ENCODE measurements at places on chromosomes 2 and 18.

DNA sequence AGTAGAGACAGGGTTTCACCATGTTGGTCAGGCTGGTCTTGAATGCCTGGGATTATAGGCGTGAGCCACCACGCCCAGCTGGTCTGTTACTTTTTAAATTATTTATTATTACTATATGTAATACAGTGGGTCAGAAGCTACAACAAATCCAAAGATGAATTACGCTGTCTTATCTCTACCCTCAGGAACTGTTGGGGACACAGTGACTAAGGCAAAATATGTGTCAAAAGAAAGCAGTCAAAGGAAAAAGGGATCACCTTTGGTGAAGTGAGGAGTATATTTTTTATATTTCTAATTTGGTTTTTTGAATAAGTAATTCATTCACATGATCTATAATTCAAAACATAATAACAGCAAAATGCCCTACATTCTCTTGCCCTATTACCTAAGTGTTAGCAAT is 4.7 kb downstream of the CREB1 start:
- DNase-seq: no peak

GRCh38 chr2:128153786-128154185 is 62.8 kb downstream of the UGGT1 start:
- DNase-seq: no peak

- no peak for DNase-seq
Observed at GRCh38 chr2:7346336-7346735, 429.1 kb downstream of the RNF144A start.

DNA sequence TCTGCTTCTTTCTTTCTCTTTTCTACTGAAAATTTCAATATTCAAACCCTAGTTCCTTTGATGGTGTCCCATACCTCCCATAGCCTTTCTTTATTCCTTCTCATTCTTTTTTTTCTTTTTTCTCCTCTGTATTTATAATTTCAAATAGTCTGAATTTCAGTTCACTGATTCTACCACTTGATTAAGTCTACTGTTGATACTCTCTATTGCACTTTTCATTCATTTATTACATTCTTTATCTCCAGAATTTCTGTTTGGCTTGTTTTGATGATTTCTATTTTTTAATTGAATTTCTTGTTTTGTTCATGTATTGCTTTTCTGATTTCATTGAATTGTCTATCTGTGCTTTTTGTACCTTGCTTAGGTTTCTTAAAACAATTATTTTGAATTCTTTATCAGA is 111.9 kb upstream of the VRK2 start:
- DNase-seq: no peak

- no peak for DNase-seq
Observed at GRCh38 chr2:58604096-58604495, 363.0 kb upstream of the FANCL start.

GRCh38 chr18:8750954-8751415 is 45.6 kb downstream of the MTCL1 start:
- no peak for DNase-seq

- no peak for DNase-seq
Observed at GRCh38 chr2:196384729-196385128, 213.4 kb upstream of the STK17B start.

- DNase-seq: no peak
Observed at GRCh38 chr18:48813833-48814489, 136.8 kb downstream of the SMAD7 start.

- no peak for DNase-seq
Observed at GRCh38 chr2:25018681-25019080, 23.2 kb upstream of the EFR3B start.

DNA sequence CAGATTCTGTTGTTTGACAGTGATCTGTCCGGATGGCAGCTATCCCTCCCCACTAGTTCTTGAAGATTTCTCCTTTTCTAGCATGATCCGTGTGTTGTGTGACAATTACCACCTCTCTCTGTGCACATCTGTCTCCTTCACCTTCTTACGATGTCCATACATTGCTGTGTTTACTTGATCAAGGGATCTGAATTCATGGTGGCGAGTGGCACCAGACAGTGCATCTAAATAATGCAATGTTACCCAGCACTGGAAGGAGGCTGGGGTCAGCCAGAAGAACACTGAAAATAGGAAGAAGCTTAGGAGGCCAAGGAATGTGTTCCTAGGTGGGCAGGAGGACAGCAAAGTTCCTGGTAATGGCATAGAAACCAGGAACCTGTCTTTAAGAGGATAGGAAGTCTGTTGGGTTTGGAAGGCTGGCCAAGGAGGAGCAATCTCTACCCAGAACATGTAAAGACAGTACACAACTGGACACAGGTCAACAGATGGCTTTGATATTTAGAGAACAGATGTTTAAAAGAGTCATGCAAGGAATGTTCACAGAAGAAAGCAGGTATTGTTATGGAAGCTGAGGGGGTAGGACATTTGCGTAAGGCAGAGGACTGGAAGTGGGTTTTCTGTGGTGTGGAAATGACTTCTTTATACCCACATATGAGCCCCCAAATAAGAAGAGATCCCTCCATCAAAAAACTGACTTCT is 126.4 kb downstream of the HRH4 start:
- no peak for DNase-seq

- no peak for DNase-seq
Observed at GRCh38 chr2:24513281-24514071, 22.4 kb downstream of the NCOA1 start.

GRCh38 chr18:36661999-36662398 is 166.8 kb downstream of the TPGS2 start:
- peak; percentile 15 for DNase-seq

GRCh38 chr2:46207591-46207990 is 89.6 kb upstream of the EPAS1 start:
- no peak for DNase-seq

DNA sequence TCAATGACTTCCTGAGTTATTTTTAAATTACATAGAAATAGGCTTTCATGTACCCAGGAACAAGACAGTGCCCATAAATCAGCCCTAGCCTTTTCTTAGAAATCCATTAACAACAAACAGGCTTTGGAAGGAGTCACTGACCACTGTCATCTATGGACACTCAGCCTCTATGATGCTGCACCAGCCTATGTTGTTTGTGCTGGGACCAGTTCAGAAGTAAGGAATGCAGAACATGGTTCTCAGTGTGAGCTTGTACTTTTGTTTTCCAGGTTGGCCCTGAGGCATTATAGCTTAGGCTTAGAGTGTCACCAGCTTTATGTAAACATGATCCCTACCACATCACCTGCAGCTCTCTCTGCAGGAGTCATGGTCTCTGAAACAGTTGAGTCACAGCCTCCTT is 335.7 kb upstream of the CDH7 start:
- DNase-seq: no peak

DNA sequence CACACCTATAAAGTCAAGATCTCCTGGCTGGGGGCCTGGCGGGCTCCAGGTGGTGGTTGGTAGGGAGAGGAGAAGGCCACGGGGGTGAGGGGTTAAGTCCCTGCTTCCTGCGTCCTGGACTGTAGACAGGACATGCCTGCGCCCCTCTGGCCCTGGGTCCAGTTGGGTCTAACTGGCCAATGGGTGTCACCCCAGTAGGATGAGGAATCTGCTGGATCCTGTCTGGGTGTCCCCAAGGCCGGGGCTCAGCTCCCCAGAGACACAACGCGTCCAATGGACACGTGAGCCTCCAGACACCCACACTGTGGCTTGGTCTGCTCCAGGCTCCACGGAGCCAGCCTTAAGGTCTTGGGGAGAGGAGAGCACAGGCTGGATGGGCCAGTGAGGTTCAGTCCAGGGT is 19.6 kb downstream of the AQP12A start:
- DNase-seq: no peak

DNA sequence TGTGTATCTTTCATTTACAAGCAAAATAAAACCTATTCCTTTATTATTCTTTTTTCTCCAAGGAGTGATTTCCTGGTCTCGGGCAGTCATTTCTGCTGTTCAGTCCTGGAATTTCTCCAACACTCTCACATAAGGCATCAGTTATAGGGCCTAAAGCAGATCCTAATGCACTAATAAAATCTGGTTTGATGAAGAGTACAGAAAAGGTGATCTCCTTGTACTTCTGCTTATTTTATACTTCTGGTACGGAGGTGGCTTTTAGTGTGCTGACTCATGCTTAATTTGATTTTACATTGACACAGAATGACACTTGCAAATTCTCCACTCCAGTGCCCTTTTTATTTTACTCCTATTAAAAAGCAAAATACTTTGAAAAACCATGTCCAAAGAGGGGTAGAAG is 157.4 kb downstream of the DOK6 start:
- no peak for DNase-seq

DNA sequence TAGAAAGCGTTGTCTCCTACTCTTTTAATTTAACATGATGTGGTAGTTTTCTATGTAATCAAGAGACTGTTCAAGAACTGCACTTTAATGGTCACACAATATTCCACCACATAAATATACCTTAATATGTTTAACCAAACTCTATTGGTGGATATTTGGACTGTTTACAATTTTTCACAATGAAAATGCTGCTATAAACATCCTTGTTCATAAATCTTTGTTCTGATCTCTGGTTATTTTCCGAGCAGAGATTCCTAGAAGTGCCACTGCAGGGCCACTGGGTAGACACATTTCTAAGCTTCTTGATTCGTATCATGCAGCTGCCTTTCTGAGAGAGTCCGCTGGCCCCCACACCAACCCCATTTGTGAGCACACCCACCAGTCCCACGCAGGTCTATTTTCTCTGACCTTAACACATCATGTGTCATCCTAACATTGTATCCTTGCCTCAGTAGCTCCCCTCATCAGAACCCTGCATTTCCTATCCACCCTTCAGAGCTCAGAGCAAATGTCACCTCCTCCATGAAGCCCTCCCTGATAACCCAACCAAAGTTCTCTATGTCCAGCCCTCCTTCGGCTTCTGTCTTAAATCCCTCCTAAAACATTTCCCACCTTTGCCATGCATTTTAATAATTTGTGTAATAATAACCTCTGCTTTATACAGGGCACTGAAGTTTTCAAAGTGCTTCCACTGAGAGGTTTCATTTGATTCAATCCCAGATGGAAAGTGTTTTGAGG is 26.6 kb downstream of the KCNK3 start:
- no peak for DNase-seq

DNA sequence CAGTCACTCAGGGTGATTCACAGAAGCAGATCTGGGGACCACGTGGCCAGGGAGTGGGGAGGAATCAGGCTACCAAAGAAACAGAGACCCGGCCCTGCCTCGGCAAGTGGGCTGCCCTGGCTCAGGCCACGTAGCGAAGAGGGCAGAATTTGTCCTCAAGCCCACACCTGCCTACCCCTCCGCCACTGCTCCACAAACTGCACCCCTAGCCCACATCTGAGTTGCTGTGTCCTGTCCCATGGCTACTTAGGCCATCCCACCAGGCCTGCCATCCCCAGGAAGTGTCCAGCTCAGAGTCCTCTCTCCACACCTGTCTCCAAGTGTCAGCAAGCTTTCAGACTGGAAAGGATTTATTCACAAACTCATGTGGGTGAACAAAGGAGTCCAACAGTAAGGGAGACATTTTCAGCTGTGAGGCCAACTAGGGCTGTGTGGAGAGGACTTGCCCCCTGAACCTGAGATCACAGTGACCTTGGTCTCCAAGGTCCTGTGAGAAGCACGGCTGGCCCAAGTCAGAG is 31.7 kb upstream of the ASPRV1 start:
- DNase-seq: no peak

- no peak for DNase-seq
Observed at GRCh38 chr2:203498161-203498560, 36.9 kb downstream of the RAPH1 start.

DNA sequence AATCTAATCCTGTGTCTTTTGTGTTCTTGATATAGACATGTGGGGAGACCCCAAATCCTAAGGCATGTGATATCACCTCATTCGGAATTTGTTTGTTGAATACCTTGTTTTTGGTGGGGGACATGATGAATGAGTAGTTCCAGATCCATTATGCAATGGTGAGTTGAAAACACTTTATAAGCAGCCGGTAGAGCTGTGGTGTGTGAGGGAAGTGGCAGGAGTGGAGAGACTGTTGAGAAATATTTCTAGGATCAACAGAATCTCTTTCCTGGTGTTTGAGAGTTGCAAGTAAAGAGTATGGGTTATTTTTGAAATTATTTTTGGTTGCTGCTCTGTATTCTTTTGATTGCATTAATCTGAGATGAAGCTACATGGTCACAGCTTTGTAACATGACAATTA is 34.4 kb downstream of the LHCGR start:
- no peak for DNase-seq

- no peak for DNase-seq
Observed at GRCh38 chr2:12487253-12488004, 229.3 kb upstream of the TRIB2 start.

DNA sequence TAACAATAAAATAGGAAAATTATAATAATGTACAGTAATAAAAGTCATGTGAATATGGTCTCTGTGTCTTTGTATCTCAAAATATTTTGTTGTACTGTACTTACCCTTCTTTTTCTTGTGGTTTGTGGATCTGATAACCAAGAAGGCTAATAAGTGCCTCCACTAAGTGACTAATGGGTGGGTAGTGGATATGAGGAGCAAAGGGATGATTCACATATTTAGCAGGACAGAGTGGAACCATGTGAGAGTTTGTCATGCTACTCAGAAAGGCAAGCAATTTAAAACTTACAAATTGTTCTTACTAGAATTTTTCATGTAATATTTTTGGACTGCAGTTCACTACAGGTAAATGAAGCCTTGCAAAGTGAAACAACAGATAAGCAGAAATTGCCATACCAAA is 1241.2 kb upstream of the CDH2 start:
- DNase-seq: no peak

DNA sequence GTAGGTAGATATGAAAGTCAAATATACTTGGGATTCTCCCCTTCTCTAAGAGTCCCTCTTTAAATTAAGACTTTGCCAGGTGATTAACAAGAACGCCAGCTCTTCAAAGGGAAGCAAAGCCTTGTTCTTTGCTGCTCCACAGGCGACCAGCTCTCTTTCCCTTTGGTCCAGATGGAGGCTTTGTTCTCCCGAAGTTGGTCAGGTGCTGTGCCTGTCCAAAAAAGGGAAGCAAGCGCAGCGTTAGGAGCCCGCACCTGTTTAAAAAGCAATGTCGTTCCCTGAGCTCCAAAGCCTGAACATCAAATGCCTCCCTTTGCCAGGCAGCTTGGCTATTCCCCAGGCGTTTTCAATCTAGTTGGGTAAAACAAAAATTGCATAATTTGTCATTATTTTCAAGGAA is 1913.1 kb upstream of the PIK3C3 start:
- DNase-seq: no peak

DNA sequence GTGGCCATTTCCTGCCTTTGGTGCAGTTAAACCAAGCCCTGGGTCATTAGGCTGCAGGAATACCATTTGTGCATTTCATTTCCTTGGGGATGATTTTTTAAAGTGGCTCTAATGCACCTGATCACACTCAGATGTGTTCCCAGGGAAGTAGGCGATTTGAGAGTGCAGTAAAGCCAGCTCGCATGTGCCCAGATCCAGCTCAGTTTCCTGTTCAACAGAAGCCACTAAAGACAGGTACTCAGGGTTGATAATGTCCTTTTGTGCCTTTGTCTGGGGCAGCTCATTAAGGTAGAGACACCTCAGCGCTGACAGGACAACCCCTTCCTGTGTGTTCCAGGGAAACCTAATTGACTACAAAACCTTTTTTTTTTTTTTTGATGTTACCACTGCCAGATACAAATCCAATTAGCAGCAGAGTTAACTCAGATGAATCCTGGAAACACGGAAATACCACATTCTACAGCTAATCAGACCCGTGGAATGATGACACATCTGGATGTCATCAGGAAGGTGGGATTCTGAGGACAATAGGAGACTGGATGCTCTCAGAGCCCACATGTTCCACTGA is 15.2 kb upstream of the CHRNA1 start:
- DNase-seq: no peak

Data from SW 1271 (cell line).